NCI-H1436 (cell line): ENCODE measurements at places on chromosomes 1 and 21.

GRCh38 chr21:27572696-27573095, 605.8 kb upstream of the ADAMTS5 start:
- no peak for DNase-seq

- DNase-seq = no peak
These were observed 136.8 kb downstream of the OLFM3 start for GRCh38 chr1:101859941-101860340.

GRCh38 chr1:232697187-232697822, 67.4 kb upstream of the SIPA1L2 start:
- no peak for DNase-seq

GRCh38 chr1:208929575-208929974, 653.9 kb upstream of the CAMK1G start:
- no peak for DNase-seq

DNA sequence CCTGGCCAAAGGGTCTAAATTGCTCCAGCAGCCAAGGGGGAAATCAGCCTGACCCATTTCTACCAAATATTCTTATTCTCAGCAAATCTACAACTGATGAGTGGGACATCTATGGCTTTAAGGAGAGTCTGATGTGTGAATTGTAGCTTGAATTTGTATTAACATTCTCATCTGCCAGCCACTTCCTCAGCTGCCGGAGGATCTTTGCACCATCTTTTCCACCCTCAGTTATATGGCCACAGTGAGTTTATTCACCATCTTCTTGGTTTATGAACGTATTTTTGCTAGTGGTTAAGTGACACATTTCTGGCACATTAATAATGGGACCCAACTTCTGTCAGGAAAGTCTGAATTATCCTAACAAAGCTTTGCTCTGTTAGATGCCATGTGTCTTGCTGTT, 69.6 kb downstream of the COLGALT2 start:
- no peak for DNase-seq

GRCh38 chr1:32695098-32695904, 7.3 kb downstream of the SYNC start:
- no peak for DNase-seq

DNA sequence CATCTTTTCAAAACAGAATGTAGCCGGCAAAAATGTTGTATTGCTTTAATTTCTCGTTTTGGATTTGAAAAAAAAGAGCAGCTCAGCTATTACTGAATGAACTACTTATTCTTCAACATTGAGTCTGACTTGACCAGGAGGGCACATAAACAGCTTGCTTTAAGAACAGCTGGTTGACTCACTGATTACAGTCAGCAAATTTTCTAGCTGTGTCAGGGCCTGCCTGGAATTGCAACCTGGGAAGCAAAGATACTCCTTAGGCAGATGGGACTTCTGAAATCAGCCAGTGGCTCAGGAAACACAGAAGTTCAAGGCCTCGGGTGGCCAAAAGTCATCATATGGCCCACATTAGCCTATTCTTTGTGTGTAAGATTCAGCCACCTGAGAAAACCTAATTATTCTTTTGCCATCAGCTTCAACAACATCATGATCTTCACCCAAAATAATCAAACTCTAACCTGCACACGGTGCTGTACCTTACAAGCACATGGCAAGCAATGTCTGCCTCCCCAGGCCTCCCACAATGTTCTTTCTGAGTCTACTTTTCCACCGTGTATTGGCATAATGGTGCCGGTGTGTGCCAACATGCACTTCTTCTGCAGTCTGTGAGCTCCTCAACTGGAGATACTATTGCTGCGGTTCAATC, 307.2 kb downstream of the HHIPL2 start:
- DNase-seq = peak; percentile 13

- no peak for DNase-seq
These were observed 119.1 kb downstream of the KCNN3 start for GRCh38 chr1:154750681-154751665.

DNA sequence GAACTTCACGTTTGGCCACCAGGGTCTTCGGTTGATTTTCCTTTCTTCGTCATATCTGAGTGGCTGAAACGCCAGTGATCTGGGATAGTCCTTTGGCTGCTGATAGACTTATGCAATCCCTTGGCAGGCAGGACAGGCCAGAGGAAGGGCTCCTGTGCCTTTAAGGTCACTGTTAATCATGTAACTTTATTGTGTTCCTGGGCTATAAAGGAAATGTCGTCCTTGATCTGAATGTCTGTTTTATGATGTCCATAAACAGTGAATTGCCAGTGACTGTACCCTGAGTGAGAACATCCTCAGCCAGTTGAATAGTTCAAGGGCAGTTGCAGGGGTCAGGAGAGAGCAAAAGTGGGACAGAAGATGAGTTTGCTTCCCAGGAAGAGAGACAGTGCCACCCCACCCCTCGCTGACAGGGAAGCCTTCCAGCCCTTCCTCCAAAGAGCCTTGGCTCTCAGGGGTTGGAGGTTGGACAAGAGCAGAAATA, 68.0 kb downstream of the PDE9A start:
- DNase-seq = no peak

DNA sequence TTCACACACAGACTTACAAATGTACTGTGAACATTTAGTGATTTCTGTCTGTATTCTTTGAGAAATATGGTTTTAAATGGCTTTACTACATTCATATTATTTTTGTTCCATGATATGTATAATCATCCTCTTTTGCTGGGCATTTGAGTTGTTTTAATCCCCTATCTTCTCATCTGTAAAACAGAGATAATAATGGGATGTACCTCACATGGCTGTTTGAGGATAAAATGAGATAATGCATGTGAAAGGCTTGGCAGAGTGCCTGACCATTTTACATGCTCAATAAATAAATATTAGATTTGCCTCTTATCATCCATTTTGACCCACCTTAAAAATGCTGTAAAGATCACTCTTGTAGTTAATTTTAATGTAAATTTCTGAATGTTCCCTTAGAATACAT, 197.2 kb downstream of the C1orf94 start:
- no peak for DNase-seq

DNA sequence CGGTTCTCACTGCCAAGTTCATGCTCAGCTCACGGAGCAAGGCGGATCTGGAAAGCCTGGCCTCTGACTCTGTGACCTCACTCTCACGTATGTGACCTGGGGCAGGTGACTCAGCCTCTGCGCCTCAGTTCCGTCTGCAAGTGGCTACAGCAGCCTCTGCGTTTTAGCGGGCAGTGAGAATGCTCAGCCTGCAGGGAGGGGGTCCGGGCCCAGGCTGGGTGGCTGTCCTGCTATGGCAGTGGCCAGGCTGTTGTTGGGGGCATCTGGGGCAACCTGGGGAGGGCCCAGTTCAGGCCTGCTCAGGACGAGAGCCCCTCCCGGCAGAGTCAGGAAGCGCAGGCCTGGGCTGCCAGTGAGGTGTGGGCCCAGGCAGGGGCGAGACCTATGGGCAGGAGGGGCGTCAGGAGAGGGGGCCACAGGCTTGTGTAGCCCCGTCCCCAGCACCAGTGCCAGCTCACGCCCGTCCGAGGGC, 27.9 kb downstream of the ARHGEF16 start:
- DNase-seq = no peak

DNA sequence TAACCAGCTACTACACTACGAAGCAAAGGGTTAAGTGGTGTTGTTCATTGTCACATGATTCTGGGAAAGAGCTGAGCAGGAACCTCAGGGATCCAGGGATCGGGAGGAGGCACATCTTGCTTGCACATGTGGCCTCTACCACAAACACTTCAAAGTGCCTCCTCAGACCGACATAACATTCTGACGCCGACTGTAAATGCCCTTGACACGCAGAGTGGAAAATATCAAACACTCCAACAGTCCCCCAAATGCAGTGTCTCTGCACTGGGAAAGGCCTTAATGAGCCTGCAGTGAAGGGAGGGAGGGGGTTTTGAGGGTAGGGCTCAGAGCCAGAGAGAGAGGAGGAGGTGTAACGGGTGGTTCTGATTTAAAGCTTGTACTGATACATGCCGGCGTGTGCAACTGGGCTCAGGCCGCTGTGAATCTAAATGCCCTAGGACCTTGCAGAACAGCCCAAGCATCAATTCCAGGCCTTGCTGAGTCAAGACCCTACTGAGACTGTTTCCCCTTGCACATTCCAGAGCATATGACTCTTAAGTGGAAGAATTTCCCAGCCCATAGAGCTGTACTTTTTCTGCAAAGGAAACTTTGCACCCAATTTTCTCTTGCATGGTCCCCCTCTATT, 163.7 kb downstream of the NTMT2 start:
- no peak for DNase-seq

GRCh38 chr1:182570611-182570970, 18.5 kb downstream of the RNASEL start:
- no peak for DNase-seq

GRCh38 chr1:184502161-184502560, 115.3 kb downstream of the C1orf21 start:
- DNase-seq = no peak

GRCh38 chr1:8598783-8599182, 218.7 kb downstream of the RERE start:
- DNase-seq = no peak

DNA sequence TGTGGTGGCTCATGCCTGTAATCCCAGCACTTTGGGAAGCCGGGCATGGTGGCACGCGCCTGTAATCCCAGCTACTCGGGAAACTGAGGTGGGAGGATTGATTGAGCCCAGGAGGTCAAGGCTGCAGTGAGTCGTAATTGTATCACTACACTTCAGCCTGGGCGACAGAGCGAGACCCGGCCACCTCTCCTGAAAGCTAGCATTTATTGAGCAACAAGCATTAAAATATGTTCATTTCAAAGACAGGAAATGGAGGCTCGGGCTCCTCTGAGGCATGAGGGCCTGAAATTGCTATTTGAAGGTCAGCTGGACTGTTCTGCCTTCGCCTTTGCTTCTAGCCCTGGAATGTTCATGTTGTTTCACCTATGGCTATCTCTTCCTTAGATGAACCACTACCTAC, 34.5 kb downstream of the SPATA21 start:
- no peak for DNase-seq

- peak; percentile 95 for DNase-seq
These were observed 30.0 kb upstream of the EPS8L3 start for GRCh38 chr1:109793486-109794318.

GRCh38 chr1:244406337-244406736, 45.4 kb downstream of the ADSS2 start:
- no peak for DNase-seq

- DNase-seq = no peak
These were observed 1.3 kb downstream of the ST6GALNAC3 start for GRCh38 chr1:76075877-76076276.

DNA sequence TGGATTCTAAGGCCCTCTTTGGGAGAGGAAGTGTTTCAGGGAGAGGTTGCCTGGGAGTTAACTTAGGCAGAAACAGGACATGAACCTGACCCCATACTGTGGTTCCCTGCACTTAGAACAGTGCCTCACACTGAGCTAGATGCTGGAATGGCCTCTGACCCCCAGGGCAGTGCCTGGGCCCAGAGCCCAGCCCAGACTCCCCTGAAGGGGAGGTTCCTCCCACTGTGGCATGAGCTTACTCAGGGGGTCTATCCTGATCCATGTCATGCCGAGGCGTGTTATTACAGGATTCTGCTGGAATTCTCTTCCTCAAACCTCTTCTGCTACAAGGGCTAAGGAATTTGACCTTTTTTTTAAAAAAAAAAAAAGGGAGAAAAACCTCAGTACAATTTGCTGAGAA, 72.2 kb downstream of the MRPL37 start:
- DNase-seq = no peak

GRCh38 chr1:39981945-39982344, 27.0 kb downstream of the MFSD2A start:
- DNase-seq = no peak

- DNase-seq = no peak
These were observed 718.3 kb upstream of the PTBP2 start for GRCh38 chr1:96002969-96003964.

GRCh38 chr21:35042836-35043235, 6.3 kb downstream of the RUNX1 start:
- no peak for DNase-seq

DNA sequence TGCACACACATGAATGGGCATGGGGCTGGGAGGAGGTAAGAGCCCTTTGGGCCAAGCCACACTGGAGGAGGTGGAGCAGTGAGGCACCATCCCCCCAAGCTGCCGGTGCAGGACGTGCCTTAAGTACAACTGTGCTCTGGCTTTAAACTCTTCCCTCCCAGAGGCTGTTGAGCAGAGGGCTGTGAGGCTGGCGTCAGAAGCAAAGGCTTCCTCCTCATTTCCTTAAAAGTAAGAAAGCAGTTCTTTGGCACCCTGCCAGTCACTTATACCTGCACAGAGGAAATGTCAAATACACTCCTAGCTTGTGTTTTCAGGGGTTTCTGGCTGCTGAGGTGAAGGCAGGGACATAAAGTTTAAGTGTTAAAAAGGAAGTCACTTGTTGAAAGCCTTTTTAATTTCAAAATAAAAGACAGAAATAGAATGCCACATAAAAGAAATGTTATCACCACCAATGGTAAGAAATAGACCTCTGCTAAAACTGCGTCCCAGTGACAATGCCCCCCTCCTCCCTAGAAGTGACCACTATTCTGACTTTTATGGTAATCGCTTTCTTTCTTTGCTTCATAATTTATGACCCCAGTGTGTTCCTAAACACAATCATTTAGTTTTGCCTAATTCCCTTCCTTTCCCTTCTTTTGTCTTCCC, 33.0 kb downstream of the LAMC2 start:
- peak; percentile 51 for DNase-seq

DNA sequence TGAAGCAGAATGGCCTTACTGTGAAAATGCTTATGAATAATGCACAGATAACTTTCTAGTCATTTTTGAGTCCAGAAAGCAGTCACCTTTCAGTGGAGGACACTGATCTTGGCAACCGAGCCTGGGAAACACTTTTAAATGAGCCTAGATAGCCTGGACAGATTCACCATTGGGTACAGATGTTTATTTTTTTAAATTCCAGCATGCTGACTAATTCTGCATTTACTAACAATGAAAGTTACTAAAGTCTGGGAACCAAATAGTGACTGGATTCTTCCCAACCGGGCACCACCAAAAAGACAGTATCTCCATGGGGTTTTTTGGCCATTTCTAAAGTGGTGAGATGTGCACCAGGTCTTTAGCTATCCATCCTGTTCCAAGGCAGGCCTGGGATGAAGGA, 3.3 kb upstream of the FMOD start:
- no peak for DNase-seq

DNA sequence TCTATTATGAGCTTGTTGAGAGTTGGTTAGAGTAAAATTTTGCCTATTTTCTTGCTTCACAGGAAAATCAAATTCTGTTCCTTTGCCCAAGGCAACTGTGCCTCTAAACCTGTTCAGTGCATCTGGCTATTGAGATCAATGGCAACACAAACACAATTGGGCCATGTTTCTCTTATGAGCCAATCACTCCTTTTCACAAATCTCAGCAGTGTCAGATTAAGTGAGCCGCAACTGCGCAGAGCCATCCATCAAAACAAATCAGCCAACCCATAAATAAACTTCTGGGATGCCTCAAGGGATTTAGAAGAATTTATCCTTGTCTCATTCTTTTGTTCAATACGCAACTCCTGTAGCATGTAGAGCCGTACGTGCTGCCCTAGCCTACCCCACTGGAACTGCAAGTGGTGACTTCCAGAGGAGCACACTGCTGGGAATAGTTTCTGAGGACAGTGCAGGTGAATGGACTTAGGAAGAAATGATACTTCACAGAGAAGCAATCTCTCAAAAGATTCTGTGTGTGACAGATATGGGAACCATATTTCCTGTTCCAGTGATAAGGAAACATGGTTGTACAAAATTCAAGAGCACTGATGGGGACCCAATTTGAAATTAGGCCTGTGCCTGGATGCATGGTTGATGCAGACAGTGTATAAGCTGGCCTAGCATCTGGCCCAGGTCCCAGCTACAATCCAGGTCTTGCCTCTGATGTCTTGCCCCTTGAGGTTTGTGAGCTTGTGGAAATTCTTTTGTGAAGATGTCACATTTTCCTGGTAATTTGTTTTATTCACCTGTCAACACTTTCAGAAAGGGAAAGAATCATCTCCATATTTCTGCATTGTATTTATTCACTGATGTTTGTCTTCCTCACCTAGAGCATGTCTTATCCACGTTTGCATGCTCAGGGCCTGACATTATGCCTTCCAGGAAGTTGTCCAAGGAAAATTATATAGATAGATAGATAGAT, 166.2 kb downstream of the URB2 start:
- DNase-seq = no peak
